ENCODE measurements at places on chromosomes 2 and 18.

DNA sequence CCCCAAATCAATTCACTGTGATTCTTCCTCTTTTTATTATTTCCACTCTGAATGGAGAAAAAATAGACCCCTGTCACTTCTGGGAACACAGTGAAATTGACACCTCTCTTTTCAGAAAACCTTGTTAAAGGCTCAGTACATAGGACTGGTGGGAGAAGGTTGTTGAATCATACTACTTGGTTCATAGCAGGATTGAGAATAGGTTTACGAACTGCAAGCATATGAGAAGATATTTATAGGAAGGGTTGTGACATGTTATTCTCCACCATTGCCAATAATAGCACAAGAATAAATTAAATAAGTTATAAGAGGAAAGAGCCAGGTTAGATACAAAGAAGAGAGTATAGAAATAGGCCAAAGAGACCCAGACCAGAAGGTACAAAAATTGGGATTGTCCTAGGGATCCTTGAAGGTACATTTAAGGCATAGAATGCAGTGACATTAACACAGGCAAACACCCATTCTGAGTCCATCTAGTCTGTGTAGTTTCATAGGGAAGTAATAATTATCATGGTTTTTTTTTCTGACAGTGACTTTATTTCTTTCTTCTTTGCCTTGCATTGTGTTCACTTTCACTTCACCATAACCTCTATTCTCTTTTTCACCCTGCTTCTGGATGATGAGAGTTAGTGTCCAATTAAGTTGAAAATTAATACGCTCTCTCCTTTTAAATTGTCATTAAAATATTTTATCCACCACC, 21.8 kb upstream of the SERPINE2 start:
- DNase-seq, result no peak

- no peak for DNase-seq
Observed at GRCh38 chr18:75104483-75104882, 104.5 kb downstream of the PTGR3 start.

DNA sequence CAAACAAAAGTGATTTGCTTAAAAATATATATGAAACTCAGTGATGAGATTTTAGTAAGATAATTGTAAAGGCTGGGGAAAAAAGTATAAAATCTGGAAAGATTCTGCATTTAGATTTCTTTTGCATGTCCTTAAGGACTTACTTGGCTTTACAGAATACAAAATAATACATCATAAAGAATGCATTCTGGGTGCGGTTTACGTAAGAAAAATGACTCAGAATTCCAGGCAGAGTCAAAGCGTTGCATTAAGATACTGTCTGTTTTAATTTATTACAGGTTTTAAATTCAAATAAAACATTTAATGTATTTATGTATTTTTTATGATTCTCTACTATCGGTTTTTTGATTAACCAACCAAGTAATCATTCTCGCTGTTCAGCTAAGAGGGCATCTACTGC, 178.0 kb downstream of the SH3BP4 start:
- no peak for DNase-seq

- no peak for DNase-seq
Observed at GRCh38 chr18:39489431-39489830, 1923.8 kb upstream of the CELF4 start.

- DNase-seq, result no peak
Observed at GRCh38 chr2:85911814-85912692, 23.3 kb upstream of the ST3GAL5 start.

GRCh38 chr2:207256476-207257207, 90.9 kb upstream of the KLF7 start:
- DNase-seq, result no peak

- DNase-seq, result peak; percentile 33
Observed at GRCh38 chr2:29113891-29114321, 1.3 kb upstream of the CLIP4 start.

Measured in substantia nigra (tissue), 51 donors.